Esophagus squamous epithelium (tissue), 5 donors: ENCODE measurements at places on chromosomes 7 and 10. TPM values are rescaled to one million over a fixed set of nuclear protein-coding genes. Genes with fewer than 3 reads are reported as not detected.

DNA sequence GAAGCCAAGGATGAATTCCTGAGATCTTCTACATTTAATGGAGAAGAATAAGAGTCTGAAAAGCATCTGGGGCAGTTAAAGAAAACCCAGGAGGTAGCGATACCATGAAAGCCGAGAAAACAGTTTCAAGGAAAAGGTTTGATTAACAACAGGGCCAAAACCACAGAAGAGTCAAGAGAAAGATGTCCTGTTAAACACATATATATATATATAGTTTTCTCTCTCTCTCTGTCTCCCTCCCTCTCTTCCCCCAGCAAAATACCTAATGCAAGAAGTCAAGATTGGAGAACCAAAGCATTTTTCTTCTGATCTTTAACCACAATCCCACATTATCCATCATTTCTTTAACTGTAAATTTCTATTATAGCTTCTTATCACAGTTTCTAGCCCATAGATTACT is 261.4 kb downstream of the SNX13 start:
- DNase-seq: no peak

DNA sequence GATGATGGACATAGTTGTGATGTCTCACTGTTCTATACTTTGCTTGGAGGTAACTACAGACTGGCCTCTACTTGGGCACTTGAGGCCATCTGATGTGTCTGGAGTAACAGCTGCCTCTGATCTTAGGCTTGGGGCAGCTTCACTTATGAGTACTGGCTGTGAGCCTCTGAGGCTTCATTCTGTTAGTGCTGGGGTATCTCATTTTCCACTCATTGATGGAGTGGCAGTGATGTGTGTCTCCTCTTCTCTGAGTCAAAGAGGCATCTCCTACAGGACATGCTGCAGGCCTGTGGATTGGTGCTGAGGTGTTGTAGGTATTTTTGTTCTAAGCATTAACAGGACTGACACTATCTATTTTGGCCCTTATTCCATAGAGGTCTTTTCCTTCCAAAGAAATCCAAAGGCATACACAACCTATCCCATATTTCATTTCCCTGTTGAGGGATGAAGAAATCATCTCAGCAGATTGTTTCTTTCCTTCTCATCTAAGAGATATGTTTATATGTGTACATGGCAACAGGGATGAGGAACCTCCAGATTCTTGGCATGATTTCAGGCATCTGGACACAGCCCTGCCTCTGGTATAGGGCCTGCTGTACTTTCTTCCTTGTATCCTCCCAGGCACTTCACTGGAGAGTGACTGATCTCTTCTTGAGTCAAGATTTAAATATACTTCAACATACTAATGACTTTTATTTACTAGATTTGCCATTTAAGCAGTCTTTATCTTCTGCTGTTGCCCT is 65.7 kb upstream of the NOBOX start:
- DNase-seq: no peak

DNA sequence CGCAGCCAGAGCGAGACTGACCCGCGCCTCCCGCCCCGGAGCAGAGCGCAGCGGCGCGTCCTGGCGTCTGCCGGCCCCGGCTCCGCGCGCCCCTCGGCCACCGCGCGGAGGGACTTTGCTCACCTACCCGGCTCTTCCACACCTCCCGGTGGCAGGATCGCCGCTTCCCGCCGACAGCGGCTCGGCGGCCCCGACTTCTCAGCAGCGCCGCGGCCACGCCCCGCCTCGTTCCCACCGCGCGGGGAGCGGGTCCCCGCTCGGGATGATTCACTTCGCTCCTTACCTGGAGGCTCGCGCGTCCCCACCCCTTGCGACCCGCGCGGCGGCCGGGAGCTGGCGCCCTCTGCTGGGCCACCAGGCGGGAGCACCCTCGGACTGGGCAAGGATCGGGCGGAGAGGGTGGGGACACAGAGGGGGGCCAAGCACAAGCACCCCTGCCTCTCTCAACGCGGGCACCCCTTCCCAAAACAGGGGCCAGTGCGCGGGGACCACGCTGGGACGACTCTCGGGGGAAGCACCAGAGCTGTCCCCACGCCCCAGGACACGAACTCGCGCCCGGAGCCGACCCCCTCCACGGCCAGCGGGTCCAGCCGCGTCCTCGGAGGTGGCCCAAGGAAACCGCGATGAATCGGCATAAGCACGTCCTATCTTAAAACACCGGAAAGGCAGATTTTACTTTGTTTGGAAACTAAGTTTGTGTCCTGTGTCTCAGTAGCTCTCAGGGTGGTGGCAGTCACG is 101.0 kb upstream of the SVIL start:
- DNase-seq: peak; percentile 26

SUFU gene
- 7.2 TPM for total RNA-seq

PIP gene
- total RNA-seq: not detected

CDH23 gene
- 0.57 TPM for total RNA-seq

GRCh38 chr10:120802935-120803334 is 48.2 kb upstream of the WDR11 start:
- DNase-seq: no peak

DNA sequence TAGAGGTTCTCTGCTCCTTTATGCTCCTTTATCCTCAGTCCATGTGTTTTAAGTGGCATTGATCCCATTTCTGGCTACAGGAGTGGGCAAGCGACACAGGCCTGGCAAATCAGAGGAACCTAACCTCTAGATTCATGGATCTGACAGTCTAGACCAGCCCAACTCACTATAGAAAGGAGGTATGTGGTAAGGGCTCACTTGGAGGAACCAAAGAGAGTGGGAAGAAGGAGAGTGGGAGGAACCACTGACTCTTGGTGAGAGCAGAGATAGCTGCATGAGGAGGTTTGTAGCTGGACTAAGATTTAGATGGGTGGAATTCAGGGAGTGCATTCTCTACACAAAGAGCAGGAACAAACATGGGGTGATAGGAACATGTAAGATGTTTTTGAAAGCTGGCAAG is 11.6 kb upstream of the FRAT1 start:
- no peak for DNase-seq

DNA sequence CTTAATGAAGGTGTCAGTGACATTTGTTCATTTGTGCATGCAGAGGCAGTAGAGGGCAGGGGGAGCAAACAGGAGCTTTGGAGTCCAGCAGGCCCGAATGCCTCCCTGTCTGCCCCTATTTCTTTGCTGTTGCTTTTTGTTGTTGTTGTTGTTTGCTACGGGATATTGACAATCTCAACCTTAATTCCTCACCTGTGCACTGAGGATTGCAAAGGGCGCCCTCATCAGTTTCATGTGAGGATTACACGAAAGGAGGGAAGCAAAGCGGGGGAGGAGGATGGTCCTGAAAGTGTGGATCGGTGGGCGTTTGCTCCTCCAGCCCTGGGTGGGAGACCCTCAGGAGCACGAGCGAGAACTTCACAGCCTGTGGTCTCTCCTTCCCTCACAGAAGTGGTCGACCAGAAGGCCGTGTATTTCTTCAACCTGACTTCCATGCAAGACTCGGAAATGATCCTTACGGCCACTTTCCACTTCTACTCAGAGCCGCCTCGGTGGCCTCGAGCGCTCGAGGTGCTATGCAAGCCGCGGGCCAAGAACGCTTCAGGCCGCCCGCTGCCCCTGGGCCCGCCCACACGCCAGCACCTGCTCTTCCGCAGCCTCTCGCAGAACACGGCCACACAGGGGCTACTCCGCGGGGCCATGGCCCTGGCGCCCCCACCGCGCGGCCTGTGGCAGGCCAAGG is 9.6 kb downstream of the GDF10 start:
- DNase-seq: no peak

SFTPA1 gene
- total RNA-seq: not detected

DNA sequence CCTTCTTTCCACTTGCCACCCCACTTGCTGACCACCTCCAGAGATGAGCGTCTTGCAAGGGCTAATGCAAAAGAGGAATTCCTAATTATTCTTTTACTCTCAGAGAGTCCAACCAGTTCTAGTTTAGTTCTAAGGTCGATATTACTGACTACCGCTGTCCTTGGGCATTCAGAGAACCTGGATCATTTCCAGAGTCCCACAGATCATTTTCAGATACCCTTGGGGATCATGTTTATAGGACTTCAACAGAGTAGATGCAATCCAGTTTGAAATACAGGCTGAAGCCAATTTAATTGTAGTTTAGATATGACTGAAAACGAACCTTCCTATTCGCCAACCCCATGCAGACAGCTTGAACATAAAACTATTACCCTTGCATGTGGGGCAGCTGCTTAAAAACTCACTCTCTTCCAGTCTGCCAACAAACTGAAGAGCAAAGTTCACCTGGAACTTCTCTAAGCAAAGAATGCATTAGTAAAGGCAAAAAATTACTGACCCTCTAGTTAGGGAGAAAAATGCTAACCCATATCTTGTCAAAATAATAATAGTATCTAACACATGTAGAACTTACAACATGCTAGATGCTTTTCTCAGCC is 22.4 kb downstream of the CFAP69 start:
- DNase-seq: no peak

GRCh38 chr7:29490094-29490607 is 73.5 kb upstream of the PRR15 start:
- DNase-seq: no peak

RELN gene
- 1.1 TPM for total RNA-seq

DNA sequence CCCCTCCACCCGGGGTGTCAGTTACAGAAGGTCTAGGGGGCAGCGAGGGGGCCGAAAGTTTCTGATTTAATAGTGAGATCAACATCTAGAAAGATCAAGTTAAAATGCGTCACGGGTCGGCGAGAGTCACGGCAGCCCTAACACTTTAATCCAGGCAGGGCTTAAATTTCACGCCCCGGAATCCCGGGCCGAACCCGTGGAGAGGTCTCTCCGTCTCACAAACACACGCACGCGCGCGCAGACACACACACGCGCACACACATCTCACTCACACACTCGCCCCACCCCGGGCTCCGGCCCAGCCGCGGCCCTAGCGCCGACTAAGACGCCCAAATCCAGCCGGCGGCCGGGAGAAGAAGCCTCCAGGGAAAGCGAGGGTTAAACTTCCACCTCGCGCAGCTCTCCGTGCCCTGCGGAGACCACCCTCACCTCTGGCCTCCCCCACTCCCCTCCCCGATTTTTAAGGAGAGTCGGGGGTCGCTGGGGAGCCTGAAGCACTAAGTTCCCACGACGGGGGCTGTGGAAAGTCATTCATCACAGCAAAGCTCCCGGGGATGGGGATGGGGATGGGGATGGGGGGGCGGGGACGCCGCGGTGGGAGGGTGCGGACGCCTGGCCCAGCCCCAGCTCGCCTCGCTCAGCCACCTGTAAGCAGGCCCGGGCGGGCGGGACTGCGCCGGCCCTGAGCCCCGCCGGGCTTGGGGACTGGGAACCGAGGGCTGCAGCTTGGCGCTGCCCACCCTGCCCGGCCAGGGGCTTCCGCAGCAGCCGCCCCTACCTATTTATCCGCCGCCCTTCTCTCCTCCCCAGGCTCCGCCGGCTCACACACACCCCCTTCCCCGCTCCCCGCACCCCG is 1.6 kb downstream of the PDGFA start:
- no peak for DNase-seq

DNA sequence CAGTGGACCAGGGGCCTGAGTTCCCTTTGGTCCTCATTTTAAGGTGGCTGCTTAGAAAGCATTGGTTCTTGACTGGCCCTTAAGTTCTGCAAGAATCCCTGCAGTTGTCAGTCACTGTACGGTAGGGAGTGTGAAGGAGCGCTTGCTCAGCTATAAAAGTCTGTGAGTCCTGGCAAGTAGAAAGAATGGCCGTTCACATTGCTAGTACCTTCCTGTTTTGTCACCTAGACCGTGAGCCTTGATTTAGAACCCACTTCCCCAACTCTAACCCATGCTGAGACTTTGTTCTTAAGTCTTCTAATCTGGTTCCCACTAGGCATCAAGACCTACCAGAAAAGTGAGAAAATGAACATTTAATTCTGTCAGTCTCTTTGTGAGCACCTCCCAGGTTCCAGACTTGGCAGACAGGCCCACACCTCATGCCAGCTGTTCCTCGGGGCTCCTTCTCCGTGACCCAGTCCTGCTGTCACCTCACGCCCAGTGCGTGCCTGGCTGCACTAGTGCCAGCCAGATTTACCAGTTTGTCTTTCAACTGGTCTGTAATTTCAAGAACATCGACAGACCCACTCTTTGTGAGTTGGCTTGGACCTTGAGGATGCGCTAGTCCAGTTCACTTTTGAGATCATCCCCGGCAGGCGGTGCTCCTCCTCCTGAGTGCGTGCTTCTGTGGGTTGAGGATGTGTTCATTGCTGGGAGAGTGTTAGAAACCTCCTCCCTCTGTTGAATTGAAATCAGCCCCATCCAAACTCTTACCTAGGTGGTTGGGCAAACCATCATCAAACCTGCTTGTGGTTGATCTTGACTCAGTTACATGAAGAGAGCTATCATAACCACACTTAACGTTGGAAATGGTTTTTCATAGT is 78.5 kb downstream of the SHH start:
- DNase-seq: no peak

- no peak for DNase-seq
These were observed 10.2 kb downstream of the HIPK2 start for GRCh38 chr7:139767561-139767982.

DNA sequence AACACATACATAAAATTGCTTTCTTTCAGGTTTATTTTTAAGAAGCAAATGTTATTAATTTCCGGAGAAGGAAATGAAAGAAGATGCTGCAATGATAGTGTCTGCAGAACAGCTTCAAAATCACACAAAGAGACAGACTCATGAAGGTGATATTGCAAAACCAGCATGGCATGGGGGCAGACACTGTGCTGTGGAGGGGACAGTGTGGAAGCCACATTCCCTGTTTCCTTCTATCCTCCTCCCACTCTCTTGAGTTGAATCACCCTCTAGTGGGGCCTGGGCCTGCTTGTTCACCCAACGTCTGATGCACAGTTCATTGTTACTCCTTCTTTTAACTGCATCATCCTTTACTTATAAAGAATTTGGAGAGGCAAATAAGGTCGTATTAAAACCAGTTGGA is 104.0 kb upstream of the INSIG1 start:
- DNase-seq: no peak

DNA sequence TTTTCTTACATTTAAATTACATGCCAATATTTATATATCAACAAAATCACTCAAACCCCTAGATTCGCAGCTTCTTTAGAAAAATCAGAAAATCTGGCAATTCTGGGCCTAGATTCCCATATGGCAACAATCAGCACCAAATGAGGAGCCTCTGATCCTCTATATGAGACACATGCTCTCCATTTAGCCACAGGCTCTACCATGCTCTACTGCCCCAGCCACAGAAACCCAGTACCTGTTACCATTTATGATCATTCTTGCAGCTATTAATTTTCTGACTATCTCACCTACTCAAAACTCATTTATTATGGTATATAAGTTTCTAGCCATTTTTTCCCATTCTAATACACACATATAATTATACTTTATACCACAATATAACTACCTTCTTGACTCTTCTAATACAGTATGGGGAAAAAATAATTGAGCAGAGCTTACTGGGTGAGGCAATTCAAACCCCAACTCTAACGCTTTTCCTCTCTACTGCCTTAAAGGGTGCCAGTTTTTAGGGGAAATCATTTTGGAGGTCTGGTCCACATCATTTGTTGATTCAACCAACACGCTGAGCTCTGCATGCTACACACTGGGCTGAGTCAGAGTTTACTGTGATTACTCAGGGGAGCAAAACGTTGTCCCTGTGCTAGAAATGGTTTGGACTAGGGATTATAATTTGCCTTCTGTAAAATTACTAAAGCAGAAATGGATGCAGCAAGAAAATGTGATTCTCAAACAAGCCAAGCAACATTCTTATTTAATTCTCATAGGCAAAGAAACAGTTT is 11.6 kb downstream of the PDLIM1 start:
- no peak for DNase-seq

GRCh38 chr7:24026351-24026750 is 257.6 kb upstream of the NPY start:
- DNase-seq: no peak
